Panc1 (cell line): ENCODE measurements at places on chromosomes 3 and 15. TPM values are rescaled to one million over a fixed set of nuclear protein-coding genes. Genes with fewer than 3 reads are reported as not detected.

Gene TICRR
- 20.5 TPM for total RNA-seq

Gene PLA1A
- total RNA-seq, result not detected

Gene IRAK2
- 25.1 TPM for total RNA-seq

Gene LMAN1L
- not detected for total RNA-seq

Gene PIK3CA
- 27.6 TPM for total RNA-seq

Gene HAPLN3
- total RNA-seq, result 168 TPM

Gene ITPKA
- total RNA-seq, result 6.3 TPM

Gene SLC9C1
- not detected for total RNA-seq

Gene PIERCE2
- 2.8 TPM for total RNA-seq

Gene NXPE3
- 30.4 TPM for total RNA-seq

Gene UNC13C
- not detected for total RNA-seq

Gene TRIP4
- total RNA-seq, result 42.8 TPM

Gene CACNA2D2
- total RNA-seq, result 0.59 TPM

Gene EPM2AIP1
- total RNA-seq, result 7.3 TPM

Gene FGF12
- 0.51 TPM for total RNA-seq

Gene TTLL13
- total RNA-seq, result 0.39 TPM

Gene TMED3
- total RNA-seq, result 137 TPM

Gene XCR1
- total RNA-seq, result not detected

Gene CHAC1
- total RNA-seq, result 15.5 TPM

Gene KLHL40
- not detected for total RNA-seq

Gene ADAMTSL3
- not detected for total RNA-seq

Gene ZNF501
- total RNA-seq, result 0.15 TPM
